Frontal cortex (tissue), 4 donors: ENCODE measurements at places on chromosomes 6 and 20.

DNA sequence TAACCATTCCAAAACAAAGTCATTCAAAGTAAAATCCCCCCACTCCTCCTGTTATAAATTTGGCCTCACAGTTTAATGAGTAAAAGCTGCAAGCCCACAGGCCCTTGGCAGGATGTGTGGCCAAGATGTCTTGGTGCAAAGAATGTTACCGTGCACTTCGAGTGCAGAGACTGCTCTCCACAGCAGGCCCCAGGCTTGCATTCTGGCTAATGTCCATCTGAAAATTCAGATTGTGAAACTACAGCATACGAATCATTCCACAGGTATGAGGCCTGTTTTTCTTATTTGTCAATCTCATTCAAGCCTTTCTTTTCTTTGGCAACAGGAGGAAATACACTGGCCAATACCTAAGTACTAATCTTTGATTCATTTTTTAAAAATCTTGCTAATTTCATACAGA is 7.1 kb downstream of the RPS6KA2 start:
- no peak for DNase-seq

DNA sequence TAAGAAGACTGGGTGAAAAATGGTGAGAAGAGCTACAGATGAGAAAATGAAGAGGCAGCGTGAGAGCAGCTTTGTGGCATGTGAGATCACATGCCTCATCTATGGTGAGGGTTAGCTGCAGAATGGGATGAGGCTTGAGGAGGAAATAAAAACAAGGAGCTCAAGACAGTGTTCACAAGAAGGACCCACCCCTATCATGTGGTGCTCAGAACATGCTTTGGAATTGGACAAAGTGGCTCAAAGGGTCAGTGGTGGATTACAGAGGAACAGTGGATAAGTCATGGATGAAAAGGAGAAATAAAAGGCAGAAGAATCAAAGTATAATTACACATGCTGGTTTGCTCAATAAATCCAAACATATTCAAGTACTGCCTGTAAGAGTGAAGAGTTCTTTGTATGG is 126.9 kb upstream of the UST start:
- no peak for DNase-seq

DNA sequence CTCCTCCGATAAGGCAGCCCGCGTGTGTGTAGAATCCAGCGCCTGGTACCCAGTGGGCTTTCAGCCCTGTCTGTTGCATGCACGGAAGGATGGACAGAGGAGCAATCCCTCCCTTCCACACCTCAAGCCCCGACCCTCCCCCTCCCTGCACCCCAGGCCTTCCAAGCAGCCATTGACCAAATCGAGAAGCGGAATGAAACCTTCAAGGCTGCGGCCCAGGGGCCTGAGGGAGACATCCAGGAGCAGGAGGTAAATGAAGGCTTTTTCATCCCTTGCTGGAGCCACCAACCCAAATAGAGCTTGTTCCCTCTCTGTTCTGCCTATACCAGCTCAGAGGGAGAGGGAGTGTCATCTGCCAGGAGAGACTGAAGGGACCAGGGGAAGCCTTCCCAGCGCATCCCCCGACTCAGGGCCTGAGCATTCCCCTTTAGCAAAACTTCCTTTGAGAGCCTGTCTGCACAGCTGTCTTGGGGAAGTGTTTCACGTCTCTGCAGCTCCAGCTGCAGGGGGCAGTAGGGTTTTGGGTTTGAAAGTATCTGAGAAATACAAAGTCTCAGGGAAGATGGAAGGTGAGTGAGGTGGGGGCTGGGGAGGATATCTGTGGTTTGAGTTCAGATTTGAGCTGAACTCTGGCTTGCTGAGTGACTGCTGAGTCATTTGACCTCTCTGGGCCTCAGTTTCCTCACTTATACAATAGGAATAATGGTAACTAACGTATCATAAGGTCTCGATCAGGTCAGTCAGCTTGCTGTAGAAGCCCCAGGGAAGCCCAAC is 16.1 kb downstream of the FGD2 start:
- no peak for DNase-seq

- no peak for DNase-seq
These were observed 16.1 kb downstream of the FBXL4 start for GRCh38 chr6:98931696-98932095.

GRCh38 chr6:39018103-39018502 is 30.5 kb upstream of the GLP1R start:
- no peak for DNase-seq

DNA sequence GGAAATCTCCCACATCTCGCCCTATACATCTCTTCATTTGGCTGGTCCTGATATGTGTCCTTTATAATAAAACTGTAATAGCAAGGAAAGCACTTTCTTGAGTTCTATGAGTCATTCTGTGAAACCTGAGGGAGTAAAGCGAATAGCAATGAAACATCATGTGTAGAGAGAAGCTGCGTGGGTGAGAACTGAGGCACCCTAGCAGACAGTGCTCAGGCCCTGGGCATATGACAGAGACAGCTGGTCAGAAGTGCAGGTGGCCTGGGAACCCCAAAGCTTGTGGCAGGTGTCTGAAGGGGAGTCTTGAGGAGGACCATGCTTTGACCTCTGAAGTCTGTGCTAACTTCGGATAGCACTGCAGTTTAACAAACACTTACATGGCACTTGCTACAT is 1.3 kb upstream of the BLOC1S5 start:
- no peak for DNase-seq

DNA sequence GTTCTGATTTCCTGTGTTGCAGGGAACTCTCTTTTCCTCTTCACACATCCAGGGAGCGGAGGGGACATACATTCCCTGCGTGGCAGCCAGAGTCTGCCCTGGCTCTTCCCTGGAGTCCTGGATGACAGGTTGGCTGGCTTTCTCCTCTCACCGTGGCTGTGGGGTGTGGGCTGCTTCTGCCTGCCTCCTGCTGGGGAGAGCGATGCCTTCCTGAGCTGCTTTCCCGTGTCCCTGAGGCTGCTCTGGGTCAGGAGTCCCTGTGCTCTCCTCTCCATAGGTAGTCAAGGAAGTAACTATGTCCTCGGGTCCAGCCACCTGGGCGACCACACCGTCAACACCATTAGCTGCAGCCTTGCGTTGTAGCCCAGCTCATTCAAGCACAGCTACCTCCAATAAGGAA is 451.7 kb downstream of the QKI start:
- no peak for DNase-seq

DNA sequence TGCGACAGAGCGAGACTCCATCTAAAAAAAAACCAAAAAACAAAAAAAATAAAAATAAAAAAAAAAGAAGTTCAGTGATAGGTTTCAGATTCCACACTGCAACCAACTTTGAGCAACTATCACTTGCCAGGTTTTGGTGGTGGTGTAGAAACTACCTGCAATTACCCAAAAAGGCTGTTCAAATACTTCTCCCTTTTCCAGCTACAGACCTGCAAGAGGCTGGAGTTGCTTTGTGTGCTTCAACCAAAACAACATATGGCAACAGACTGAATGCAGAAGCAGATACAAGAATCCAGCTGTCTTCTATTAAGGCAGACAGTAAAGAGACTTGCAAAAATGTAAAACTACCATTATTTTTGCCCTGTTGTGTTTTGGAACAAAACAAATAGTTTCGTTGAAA is 9.3 kb upstream of the BCAS1 start:
- no peak for DNase-seq
